Stimulated activated CD4-positive, alpha-beta T cell treated with anti-CD3 and anti-CD28 coated beads, TNF-alpha, amount 100 ng/mL, for 24 hours (primary cell): ENCODE measurements at places on chromosomes 5 and 9.

- no peak for DNase-seq
These were observed 98.2 kb downstream of the PCSK5 start for GRCh38 chr9:75988663-75989062.

- DNase-seq = no peak
These were observed 77.3 kb downstream of the PAM start for GRCh38 chr5:102832445-102832844.

DNA sequence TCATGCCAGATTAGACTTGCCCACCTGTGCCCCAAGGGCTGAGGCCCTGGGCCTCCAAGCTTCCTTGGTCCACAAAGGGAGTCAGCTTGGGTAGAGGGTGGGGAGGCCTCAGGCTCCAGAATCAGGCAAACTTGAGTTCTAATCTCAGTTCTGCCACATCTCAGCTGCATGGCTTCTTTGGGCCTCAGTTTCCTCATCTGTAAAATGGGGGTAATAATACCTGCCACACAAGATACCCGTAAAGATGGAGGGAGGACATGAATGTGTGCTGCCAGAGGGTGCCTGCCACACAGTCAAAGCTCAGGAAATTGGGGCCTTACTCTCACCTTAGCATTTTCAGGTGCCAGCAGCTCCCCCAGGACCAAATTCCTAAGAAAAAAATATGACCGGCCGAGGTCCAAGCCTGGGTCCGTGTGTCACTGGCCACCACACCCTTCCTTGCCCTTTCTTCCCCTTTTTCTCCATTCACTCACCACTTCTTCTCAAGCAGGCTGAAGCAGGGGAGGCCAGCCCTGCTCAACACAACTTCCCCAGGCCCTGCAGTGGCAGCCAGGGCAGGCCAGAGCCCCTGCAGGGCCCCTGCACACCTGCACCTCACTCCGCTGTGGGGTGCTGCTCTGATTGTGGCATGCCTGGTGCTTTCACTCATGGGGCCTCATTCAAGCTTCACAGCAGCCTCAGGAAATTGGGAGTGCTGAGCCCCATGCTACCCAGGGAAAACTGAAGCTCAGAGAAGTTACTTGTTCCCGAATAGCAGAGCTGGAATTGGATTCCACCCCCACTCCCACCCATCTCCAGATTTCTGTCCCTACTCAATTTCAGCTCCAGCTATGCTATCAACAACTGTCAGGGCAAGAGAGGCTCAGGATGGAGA, 3.9 kb downstream of the RGS14 start:
- DNase-seq = no peak

DNA sequence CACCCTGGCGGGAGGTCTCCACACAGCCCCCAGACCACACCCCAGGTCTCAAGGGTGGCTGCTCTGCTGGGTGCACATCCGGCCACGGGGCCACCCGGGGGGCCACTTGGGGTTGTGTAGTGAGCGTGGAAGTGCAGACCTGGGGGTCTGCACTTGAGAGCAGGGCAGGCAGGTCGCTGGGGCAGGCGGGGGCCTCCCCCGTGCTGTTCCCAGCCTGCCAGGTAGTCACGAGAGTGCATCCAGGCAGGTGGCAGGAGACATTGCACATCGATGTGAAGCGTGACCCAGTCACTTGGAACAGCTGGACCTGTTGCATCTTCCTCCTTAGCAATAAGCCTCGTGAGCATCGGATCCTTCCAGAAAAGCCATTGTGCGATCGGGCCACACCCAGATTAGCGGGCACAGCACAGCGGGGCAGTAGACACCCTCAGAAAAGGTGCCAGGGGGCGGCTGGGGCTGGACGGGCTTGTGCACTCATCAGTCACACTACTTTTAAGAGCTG, 4.8 kb upstream of the ENTPD8 start:
- no peak for DNase-seq

DNA sequence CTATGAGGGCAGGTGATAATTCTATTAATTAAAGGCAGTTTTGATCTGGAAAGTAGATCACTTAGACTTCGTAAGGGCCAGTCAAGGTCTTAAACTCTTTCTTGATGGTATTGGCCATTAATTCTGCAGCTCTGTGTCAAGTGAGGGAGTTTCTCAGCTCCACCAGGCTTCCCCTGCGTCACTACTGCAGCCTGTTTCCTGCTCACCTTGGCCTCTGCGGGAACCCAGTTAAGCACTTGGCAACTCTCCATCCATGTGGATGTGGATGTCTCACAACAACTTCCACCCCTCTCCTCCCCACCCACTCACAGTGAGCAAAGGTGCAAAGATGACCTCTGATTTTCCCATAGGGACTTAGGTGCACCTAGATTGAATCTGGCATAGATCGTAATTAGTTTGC, 191.6 kb downstream of the PLK2 start:
- DNase-seq = no peak

- no peak for DNase-seq
These were observed 710 bp downstream of the HSD17B4 start for GRCh38 chr5:119453040-119453373.

- no peak for DNase-seq
These were observed 284.8 kb downstream of the PDE4D start for GRCh38 chr5:59608745-59609144.

DNA sequence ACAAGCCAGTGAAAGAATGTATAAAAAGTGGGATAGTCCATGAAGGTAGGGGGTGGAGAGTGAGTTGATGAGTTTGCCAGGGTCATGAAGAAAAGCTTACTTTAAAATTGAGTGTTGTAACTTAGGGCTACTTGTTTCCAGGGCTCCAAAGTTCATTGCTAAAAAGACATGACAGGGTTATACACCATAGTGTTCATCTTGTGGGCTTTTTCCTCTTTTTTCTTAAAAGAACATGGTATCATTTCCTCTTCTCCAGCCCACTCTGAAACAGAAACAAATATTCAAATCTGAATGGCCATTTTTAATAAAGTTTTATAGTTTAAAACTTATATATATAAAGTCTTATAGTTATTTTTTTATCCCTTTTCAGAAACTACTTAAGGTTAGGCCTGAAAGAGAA, 115.7 kb upstream of the SMC2 start:
- DNase-seq = no peak

DNA sequence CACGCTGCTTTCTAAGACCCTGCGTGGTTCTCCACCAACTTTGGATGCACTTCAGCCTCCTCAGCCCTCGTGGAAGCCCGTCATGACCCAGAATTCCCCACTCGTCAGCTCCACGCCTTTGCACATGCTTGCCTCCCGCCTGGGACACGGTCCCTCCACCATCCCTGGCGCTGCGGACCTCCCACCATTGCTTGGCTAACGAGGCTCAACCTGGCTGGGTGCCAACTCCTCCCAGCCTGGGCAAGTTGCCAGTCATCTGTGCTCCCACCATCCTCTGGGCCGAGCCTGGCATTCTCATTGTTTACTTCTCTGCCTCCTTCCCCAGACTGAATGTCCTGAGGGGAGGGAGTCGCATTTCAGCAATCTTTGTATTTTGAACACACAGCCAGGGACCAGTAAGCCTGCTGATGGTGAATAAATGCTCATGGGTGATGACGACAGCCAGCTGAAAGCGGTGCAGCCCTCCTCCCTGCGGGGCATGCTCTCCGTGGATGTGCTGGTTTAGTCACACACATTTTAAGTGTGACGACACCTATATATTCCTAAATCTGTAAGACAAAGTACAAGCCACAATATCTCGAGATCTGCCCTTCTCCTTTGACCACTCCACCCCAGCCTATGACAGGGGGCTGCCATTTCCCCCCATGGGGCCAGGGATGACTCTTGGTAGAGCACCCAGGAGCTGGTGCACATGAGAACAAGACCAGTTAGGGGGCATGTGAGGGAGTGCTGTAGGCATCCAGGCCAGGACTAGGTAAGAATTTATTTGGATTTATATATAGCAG, 37.6 kb downstream of the ANKRD33B start:
- DNase-seq = no peak

DNA sequence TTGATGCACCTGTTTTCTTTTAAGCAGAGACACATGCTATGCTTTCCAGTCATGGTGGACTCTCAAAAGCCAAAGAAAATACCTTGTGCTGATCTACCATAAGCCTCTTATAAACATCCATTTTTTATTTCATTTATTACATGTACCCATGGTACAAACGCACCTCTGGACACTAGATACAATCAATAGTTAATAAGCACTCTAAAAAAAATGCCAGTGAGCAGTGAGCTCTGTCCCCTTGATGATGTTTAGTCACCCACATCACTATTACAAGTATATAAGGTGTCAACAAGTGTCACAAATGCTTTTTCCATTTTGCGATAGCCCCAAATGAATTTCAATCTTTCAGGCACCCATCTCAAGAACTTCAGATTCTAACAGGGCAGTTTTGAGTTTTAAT, 5.9 kb downstream of the KLF4 start:
- no peak for DNase-seq

DNA sequence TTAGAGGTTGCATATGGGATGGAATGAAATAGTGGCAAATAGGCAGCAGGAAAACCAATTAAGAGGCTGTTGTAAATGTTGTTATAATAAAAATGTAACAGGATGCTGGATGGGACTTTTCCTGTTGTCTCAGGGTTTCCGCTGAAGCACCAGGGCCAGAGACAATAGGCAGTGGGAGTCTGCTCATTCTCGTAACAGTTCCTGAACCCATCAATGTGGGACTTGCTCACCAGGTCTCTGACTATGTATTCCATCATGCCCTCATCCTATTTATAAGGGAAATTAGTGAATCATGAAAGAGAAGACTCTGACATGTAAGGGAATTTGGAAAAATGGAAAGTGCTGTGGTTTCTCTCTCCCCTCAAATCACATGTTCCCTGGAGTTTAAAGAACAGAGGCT, 23.5 kb upstream of the SSBP2 start:
- no peak for DNase-seq

GRCh38 chr5:148976569-148977381, 86.1 kb downstream of the SH3TC2 start:
- DNase-seq = no peak

- no peak for DNase-seq
These were observed 123.9 kb upstream of the ABCA1 start for GRCh38 chr9:105051897-105052296.

DNA sequence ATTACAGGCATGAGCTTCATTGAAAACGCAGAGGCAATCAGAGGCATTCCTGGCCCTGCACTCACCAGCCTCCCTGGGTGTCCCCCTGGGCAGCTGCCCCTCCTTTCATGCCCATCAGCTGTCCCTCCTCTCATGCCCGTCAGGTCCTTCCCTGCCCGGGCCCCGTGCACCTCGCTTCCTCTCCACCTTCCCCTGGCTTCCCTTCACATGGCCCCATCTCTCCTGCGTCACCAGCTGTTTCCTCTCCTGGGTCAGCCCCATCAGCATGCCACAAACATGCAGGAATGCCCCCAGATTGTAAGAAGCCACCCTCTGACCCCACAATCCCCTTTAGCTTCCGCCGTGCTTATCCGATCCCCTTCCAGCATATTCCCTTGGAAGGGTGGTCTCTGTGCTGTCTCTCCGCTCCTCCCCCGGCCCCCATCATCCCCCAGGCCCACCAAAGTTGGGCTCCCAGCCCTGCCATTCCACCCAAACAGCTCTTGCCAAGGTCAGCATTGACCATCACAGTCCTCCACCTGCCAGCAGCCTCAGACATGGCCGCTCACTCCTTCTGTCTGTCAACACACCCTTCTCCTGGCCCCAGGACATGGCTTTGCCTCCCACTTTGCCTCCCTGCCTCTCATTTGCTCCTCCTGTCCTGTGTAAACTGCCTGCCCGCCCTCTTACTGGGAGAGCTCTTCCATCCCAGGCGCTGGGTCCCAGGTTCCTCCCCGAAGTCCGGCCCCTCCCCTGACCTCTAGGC, 98.6 kb upstream of the IER5L start:
- DNase-seq = no peak

DNA sequence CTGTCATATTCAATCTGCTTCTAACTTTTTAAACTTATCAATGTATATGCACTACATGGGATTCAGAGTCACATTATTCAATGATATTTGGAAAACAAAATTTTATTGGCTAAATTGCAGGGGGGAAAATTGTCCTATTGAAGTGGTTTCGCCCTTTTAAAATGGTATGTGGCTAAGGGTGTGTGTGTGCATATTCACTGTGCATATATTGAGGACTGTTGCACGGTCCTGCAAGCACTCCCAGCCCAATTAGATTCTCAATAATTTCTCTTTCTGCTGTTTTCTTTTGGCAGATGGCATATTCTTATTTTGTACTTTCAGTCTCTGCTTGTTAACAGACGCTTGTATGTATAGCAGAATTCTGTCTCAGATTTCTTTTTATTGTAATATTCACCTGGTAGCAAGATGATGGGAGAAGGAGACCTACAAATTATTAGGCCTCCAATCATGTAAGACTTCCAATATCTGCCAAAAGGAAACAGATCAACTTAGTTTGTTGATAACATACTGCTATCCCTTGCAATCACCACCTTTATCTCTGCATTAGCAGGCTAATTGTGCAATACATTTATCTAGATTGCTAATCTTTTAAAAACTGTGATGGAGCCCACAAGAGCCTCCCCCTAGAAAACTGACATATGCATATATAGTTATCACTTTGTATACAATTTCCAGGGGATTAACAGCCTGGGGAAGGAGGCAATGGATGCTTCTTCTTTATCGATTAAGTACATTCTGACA, 411.5 kb downstream of the PLK2 start:
- DNase-seq = no peak

- no peak for DNase-seq
These were observed 48.4 kb upstream of the SMIM23 start for GRCh38 chr5:171736976-171737891.

GRCh38 chr9:2745560-2746380, 28.5 kb downstream of the KCNV2 start:
- DNase-seq = no peak

GRCh38 chr5:110383231-110383630, 343.2 kb downstream of the TMEM232 start:
- no peak for DNase-seq

DNA sequence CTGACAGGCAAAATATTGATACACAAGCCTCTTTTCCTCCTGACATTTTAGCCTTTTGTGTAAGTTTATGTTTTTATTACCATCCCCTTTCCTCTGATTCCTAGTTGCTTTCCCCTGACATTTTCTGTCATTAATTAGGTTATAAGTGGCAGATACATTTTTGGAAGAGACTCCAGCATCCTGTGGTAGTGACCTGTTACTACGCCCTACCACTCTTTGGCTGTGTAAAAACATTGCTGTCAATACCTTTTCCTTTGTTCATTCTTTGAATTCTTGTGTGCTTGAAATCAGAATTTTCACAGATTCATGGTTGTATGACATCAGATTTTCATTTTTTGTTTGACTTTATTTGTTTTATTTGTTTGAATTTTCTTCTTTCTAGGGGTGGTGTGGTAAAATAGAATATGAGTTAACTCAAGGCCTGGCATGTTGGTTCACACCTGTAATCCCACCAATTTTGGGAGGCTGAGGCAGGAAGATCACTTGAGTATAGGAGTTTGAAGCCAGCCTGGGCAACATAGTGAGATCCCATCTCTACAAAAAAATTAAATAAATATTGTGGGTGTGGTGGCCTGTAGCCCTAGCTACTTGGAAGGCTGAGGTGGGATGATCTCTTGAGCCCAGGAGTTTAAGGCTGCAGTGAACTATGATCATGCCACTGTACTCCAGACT, 43.4 kb downstream of the UBE2R2 start:
- no peak for DNase-seq
